ENCODE measurements at places on chromosomes 1 and 21.

- DNase-seq: no peak
Observed at GRCh38 chr1:218242171-218242570, 42.9 kb upstream of the RRP15 start.

DNA sequence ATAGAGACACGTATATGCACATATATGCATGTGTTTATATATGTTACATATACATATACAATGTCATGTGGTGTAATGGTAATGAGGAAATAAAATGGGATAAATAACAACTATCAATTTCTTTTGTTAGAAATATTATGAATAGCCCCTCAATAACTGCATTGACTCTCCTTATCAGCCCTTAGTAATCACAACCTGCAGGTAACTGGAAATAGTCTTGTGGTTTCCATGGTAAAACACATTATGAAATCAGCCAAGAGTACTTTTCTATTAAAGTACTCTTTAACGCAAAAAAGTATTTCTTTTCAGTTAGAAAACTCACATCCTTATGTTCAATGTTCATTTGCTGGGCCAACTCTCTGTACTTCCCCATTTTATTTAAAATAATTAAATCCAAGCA, 105.8 kb downstream of the KCNT2 start:
- DNase-seq: no peak

- no peak for DNase-seq
Observed at GRCh38 chr1:48889082-48889481, 112.4 kb upstream of the BEND5 start.

DNA sequence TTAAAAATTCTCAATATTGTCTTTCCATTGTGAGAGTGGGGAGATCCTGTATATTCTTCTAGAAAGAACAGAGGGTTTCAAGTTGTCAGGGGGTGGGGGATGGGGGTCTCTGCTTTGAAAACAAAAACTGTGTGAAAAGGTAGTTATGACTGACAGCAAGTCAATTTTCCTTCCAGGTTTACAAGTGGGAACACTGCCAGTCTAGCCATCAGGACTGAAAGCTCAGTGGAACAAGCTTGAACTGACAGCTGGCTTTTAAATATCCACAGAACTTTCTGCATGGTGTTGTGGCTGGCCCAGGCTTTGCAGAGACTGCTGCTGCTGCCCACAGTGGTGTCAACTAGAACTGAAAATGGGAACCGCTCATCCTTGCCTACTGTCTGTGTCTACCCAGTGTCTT, 162.6 kb downstream of the TNR start:
- no peak for DNase-seq

DNA sequence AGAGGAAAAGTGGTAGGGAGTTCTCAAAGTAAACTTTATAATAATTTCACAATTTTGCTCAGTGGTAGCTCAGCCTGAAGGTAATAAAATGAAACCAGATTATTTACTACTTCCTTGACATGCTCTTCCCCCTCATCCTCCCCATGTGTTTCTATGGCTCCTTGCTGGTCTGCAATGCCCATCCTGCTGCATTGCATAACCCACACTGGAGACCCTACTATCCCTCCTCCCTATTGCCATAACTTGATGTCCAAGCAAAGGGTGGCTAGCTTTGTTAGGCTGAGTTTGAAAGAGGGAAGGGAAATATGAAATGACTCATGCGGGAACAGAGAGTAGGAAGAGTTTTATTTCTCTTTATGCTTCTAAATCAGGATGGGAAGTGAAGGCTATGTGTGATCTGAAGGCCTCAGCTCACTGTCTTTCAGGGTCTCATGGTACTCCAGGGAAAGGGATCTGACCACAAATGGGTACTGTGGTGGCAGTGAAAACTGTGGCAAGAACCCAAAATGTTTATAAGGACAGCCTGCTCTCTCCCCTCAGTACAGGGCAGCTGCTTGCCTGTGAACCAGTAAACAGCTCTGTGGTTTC, 36.4 kb upstream of the HSD17B7 start:
- DNase-seq: no peak

DNA sequence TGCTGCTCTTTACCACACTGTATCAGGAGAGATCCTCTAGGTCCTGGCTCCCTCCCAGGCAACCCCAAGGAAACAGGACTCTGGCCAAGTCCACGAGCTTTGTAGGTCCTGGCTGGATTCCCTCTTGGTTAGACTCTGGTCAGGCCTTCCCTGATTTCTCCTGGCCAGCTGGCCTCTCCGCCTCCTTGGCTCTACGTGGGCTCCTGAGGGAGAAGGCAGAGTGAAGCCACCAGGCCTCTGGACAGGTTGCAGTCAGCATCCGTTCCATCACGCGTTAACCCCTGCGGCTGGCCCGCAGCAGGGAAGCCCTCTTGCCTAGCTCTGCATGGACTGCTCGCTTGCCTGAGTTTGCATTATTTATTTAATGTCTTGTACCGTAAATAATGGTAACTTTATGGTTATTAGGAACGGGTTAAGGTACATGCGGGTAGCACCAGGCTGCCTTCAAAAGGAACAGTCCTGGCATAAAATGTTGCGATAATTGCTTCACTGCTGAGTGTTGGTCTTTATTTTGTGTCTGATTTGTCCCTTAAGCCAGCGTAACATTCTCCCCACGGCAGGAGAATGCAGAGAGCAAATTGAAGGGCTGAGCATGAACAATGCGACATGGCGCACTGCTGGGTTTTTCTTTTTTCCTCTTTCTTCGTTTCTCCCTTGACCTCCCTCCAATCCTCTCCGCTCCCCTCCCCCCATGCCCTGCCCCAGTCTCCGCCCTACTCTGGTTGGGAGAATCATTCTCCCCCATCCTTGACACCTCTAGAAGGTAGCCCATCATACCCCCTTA, 100.3 kb downstream of the RNF220 start:
- no peak for DNase-seq

DNA sequence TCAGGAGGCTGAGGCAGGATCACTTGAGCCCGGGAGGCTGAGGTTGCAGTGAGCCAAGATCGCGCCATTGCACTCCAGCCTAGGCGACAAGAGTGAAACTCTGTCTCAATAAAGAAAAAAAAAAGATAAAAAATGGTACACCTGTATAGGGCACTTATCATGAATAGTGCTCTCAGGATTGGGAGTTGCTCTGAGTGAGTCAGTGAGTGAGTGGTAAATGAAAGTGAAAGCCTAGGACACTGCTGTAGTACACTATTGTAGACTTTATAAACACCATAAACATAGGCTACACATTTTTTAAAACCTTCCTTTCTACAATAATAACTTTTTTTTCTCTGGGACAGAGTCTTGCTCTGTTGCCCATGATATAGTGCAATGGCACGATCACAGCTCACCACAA, 16.8 kb downstream of the PHTF1 start:
- no peak for DNase-seq

GRCh38 chr1:243411472-243411871, 155.6 kb downstream of the SDCCAG8 start:
- no peak for DNase-seq

DNA sequence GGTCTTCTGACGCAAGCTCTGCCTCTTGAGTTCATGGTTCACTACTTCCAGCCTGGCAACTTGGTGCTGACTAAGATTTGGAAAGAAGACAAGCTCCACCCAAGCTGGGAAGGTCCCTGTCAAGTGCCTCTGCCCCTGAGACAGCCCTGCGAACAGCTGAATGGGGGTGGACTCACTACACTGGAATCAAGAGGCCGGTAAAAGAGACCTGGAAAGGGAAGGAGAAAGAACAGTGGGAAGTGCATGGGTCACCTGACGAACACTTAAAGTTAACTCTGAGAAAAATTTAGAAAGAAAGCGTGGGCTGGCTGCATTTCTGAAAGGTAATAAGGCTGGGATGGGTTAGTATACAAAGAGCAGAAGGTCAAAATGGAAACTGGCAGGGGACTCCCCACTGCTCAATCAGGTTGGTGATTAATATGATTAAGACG, 26.1 kb upstream of the ZNF496 start:
- no peak for DNase-seq

- DNase-seq: no peak
Observed at GRCh38 chr1:115314765-115315164, 23.3 kb downstream of the NGF start.

DNA sequence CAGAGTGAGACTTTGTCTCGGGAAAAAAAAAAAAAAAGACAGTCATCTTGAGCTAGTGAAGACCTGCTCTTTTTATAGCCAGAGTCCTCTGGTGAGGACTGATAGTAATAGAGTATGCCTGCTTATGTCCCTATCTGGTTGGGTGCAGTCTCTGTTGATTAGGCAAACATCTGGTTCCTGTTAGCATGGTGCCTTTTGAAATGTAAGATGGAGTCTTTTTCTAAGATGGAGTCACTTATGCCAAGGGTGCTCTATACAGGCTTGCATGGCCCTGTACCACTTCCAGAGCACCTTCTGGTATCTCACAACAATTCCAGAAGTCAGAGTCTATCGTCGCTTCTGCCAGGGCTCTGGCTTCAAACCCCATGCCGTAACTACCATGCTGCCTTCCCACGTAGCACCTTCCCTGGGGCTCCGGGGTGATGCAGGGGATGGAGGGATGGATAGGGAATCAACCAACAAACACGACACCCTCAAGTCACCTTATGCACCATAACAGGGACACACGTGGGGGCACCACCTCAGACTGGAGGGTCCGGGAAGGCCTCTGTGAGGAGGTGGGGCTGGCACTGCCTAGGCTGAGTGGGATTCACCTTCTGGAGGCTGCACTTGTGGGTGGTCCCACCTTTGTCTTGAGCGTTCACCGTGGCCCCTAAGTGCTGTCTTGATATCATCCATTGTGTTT, 11.6 kb upstream of the PADI6 start:
- DNase-seq: no peak

DNA sequence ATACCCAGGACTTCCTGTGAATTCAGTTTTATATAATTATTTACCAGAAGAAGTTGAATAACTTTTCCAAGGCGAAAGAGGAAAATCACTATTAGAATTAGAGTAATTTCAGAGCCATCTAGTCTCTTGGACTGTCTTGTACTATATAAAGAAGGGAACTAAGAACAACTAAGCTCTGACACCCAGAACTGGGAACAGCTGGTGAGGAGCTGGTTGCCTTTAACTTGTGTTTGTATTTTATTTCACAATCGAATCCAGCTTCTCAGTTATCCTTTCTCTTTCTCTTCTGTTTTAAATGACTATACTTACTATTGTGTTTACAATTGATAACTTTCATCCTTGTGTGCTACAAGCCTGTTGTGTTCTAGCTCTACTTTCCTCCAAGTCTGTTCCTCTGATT, 8.4 kb downstream of the SNX27 start:
- no peak for DNase-seq

DNA sequence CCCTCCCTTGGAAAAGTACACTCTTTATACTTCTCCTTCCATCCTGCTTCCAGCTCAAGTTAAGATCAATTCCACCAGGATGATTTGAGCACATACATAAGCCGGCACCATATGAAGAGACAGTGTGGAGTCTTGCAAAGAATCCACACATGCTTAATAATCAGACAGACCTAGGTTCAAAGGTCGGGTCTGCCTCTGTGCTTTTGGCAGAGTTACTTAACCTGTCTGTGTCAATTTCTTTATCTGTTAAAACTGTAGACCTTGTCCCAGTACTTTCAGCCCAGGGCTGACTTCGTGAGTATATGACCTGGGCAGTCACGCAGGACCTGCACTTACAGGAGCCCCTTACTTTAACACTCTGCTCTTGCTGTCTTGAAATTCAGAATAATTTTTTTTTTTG, 30.2 kb upstream of the BECN2 start:
- no peak for DNase-seq

DNA sequence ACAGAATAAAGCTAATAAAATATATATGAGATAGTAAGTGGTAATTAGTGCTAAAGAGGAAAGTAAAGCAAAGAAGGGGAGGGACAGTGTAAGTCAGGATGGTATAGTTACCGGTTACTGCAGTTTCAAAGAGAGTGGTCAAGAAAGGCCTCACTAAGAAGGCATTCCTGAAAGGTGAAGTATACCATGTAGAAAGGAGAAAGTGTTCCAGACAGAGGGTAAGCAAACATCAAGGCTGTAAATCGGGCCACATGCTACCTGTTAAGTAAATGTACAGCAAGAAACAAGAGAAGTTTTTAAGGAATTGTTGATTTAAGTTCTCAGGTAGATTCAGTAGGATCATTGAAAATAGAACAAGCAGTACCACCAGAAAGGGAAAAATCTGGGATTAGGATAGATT, 9.7 kb downstream of the DESI2 start:
- no peak for DNase-seq

DNA sequence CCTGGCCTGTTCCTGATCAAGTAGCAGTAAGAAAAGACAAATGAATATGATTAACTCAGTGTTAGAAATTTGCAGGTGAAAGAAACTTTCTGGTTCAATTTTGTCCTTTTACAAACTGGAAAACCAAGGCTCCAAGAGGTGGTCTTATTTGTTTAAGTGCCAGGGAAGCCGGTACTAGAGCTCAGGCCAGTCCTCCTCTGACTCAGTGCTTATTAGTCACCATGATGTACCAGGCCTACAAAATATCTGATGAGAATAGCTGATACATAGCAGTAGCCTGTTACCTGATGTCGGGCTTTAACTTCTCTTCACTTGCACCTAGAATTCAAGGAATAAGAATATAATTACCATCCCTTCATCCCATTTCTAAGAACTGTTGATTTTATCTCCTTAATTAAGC, 394.8 kb downstream of the LMX1A start:
- no peak for DNase-seq

GRCh38 chr1:9242338-9242969, 7.9 kb downstream of the H6PD start:
- DNase-seq: no peak

DNA sequence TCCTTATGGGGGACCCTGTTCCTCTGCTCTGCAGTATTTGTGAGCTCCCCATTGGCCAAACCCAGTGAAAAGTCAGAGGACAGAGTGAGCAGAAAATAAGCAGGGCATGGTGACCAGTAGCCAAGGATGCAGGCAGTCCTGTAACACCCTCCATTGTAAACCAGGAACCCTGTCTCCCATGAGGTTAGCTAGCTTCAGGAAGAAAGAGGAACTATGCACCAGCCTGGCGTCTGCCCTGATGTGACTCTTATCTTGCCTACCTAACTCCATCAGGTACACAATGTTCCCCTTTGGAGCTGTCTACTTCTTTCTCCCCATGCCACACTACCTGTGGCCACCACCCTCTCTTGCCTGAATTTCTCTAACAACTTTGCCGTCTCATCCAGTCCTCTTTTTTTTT, 119.2 kb downstream of the LRIG2 start:
- no peak for DNase-seq

- no peak for DNase-seq
Observed at GRCh38 chr1:159931101-159931794, 5.9 kb upstream of the TAGLN2 start.

DNA sequence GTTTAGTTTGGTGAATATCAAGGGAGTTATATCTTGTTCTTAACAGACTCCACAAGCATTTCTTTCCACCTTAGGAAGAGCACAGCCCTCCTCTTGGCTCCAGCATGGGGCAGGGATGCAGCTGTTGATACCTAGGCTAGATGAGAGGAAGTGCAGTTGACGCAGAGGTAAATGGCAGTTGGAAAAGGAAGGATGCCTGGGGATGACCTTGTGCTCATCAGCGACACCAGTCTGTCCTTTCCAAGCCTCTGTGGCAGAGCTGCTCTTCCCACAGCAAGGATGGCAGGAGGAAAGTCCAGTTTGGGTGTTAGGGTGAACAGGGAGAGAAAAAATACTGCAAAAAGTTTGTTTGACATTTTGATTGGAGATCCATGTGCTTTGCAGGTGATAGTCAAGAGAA, 6.2 kb downstream of the PROX1 start:
- peak; percentile 45 for DNase-seq
